Vagina (tissue), 2 donors: ENCODE measurements at places on chromosomes 7 and 10. TPM values are rescaled to one million over a fixed set of nuclear protein-coding genes. Genes with fewer than 3 reads are reported as not detected.

DNA sequence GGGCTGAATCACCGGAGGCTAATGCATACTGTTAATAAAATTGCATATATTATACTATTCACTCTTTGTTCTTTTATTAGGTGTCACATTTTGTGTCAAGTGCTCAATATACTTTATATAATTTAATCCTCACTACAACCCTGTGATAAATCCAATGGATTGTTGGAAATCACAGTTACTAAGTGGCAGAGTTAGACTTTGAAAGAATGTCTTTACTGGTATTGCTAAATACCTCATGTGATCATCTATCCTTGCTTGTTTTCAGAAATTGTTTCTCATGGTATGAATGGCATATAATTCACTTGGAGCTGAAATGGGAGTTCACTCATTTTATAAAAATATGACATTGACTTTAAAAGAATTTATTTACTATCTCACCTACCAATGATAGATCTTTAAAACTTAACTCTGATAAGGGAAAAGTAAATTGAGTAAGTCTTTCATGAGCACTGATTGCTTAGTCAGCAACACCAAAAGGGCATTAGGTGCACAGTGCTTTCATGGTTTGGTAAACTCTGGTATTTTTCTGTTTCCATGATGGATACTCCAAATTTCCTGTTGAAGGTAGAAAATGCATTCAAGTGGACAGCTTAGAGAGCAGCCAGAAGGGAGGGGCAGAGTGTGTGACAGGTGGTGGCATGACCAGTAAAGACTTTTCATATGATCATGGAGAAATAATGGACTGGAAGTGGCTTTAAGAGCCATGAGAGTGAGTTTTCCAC lies 22.6 kb downstream of the ENKUR start:
- H3K27ac ChIP-seq, result no peak overlapping the region
- H3K36me3 ChIP-seq, result no peaks in the 10 kb centered on the region
- H3K4me1 ChIP-seq, result no peaks in the 10 kb centered on the region
- H3K27me3 ChIP-seq, result no peaks in the 10 kb centered on the region

- H3K4me1 ChIP-seq, result peaks cover 18% of the 10 kb centered on the region
- no peaks in the 10 kb centered on the region for H3K36me3 ChIP-seq
- no peak for DNase-seq
- H3K4me3 ChIP-seq, result peak overlapping the region; percentile 61
These were observed 646 bp downstream of the SGCE start for GRCh38 chr7:94655126-94655847.

DNA sequence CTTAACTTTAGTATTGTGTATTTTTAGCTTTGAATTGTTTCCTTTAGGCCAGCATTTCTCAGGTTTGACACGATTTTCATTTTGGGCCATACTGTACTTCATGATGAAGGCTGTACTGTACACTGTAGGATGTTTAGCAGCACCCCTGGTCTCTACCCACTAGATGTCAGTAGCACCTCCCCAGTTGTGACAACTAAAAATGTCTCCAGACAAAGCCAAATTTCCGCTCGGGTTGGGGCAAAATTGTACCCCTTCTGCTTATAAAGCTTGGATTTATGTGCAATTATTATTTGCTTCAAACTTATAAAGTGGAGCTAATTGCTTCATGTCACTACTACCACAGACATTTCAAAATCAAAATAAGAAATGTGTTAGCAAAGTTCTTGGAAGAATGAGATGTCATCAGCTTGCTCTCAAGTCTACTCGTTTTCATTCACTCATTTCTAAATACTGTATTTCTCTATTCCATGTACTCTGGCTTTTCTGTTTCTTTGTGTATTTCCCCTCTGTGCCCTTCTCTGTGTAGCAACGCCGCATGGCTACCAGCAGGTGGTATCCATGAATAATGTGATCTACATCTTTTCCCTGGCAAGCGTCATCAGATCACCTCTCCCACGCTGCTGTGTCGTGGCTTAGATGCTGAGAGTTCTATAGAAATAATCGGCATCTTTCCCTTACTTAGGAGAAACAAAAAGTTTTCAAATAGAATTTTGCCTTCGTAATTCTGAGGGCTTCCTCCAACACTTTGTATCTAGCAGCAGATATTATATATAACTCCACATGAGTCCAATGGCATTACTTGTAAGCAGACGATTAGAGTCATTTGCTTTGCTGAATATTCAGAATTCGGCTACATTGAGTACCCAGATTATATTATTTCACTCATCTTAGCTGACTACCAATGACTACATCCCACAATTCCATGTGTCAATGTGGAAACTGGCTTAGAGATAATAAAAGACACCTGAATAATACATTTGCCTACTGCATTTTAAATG lies 47.8 kb upstream of the CALCR start:
- no peaks in the 10 kb centered on the region for H3K27me3 ChIP-seq
- H3K36me3 ChIP-seq, result no peaks in the 10 kb centered on the region
- no peak for DNase-seq
- no peak overlapping the region for H3K27ac ChIP-seq
- H3K4me3 ChIP-seq, result no peak overlapping the region

GRCh38 chr10:88116481-88116880 lies 253.1 kb downstream of the PTEN start:
- H3K27me3 ChIP-seq, result no peaks in the 10 kb centered on the region
- H3K4me3 ChIP-seq, result no peak overlapping the region
- H3K36me3 ChIP-seq, result no peaks in the 10 kb centered on the region
- peaks cover 10% of the 10 kb centered on the region for H3K4me1 ChIP-seq
- no peak for DNase-seq
- H3K27ac ChIP-seq, result no peak overlapping the region

The HMX3 gene
- total RNA-seq, result not detected

The TTYH3 gene
- 33.9 TPM for total RNA-seq

- H3K4me1 ChIP-seq, result peaks cover 22% of the 10 kb centered on the region
- H3K27ac ChIP-seq, result no peak overlapping the region
- no peaks in the 10 kb centered on the region for H3K36me3 ChIP-seq
- no peaks in the 10 kb centered on the region for H3K27me3 ChIP-seq
- H3K4me3 ChIP-seq, result no peak overlapping the region
These were observed 4.5 kb upstream of the NKX6-2 start for GRCh38 chr10:132790470-132790869.

The LIPF gene
- not detected for total RNA-seq

DNA sequence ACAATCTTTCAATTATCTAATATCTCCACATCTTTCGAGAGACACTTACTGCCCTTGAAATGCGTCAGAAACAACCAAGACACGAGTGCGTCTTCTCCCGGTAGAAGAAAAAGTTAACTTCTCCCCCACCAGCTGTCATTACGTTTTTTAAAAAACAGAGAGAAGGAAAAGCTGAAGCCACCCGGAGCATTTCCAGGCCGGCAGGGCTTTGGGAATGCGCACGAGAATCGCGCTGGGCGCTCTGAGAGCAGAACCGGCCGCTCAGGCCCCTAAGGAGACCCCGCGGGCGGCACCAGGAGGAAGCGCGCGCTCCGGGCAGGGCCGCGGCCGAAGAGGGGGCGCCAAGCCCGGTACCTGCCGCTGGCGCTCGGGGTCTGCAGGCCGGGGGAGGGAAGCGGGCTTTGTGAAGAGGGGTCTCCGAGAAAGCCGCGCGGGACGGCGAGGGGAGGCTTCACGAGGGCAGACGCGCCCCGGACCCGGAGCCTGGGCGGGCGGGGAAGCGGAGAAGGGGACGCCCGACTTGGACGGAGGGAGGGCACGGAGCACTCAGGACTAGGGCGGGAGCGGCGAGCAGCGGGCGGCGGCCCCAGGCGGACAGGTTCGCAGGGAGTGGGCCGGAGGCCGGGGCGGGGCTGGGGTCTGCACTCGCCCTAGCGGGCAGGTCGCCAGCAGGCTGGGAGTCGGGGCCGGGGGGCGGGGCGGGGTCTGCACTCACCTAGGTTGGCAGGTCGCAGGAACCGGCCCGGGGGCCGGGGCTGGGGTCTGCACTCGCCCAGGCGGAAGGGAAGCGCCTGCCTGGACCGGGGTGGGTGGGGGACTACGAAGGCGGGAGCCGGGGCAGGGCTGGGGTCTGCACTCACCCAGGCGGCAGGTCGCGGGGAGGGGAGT lies 932 bp downstream of the ESYT2 start:
- H3K27ac ChIP-seq, result peak overlapping the region; percentile 97
- H3K36me3 ChIP-seq, result no peaks in the 10 kb centered on the region
- H3K27me3 ChIP-seq, result no peaks in the 10 kb centered on the region
- no peak for DNase-seq
- H3K4me1 ChIP-seq, result peaks cover 17% of the 10 kb centered on the region
- H3K4me3 ChIP-seq, result peak overlapping the region; percentile 74

DNA sequence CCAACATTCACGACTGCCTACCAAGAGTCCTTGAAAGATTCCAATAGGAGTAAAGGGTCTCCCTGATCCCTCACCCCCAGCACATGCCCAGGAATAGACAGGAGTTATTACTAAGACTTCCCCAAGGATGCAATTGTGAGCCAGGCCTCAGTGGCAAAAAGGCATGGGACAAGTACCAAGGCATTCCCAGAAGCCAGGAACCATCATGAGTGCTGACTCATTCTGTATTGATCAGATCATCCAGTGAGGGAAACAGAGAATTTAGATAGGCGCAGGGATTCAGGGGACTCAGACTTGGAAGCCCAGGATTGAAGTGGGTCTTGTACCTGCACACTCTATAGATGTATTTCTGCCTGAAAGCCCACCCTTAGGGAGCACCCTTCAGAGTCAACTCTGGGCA lies 21.2 kb downstream of the MBL2 start:
- H3K4me1 ChIP-seq, result no peaks in the 10 kb centered on the region
- H3K36me3 ChIP-seq, result no peaks in the 10 kb centered on the region
- no peaks in the 10 kb centered on the region for H3K27me3 ChIP-seq
- no peak overlapping the region for H3K4me3 ChIP-seq

GRCh38 chr10:66365686-66366085 lies 560.1 kb upstream of the LRRTM3 start:
- H3K27ac ChIP-seq, result no peak overlapping the region
- no peaks in the 10 kb centered on the region for H3K27me3 ChIP-seq
- H3K36me3 ChIP-seq, result no peaks in the 10 kb centered on the region
- H3K4me3 ChIP-seq, result no peak overlapping the region
- H3K4me1 ChIP-seq, result no peaks in the 10 kb centered on the region

DNA sequence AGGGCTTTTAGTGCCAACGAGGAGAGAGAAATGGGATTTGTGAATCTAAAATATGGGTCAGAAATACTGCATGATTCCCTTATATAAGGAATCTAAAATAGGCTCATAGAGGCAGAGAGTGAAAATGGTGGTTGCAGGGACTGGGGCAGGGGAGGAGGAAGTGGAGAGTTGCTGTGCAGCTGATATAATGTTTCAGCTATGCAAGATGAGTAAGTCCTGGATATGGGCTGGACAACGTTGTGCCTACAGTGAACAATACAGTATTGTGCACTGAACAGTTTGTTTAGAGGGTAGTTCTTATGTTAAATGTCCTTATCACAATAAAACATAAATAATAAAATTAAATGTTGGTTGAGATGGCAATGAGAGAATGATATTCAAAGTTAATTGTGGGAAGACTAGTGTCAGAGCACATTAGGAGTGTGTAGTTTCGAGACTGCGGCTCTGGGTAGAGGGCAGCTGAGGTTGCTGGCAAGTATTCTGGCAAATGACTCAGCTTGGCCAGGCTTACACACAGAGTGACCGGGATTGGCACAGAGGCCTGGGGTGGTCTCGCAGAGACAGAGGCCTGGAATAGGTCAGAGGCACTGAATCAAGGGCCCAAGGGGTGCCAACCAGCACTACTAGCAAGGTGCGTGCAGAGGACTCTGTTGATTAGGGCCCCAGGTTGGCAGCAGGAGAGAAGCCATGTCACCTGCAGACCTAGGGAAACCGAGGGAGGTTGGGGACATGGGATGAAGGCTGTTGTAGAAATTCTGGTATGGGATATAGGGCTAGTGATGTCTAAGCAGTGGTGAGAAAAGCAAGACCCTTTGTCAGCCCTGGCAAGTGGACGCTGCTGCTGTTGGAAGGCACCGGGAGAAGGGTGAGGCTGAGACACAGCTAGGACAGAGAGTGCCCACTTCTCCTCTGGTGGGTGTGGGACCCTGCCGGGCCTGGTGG lies 2.8 kb upstream of the DEPP1 start:
- H3K36me3 ChIP-seq, result no peaks in the 10 kb centered on the region
- peaks cover 59% of the 10 kb centered on the region for H3K4me1 ChIP-seq
- H3K27ac ChIP-seq, result peak overlapping the region; percentile 95
- no peaks in the 10 kb centered on the region for H3K27me3 ChIP-seq

DNA sequence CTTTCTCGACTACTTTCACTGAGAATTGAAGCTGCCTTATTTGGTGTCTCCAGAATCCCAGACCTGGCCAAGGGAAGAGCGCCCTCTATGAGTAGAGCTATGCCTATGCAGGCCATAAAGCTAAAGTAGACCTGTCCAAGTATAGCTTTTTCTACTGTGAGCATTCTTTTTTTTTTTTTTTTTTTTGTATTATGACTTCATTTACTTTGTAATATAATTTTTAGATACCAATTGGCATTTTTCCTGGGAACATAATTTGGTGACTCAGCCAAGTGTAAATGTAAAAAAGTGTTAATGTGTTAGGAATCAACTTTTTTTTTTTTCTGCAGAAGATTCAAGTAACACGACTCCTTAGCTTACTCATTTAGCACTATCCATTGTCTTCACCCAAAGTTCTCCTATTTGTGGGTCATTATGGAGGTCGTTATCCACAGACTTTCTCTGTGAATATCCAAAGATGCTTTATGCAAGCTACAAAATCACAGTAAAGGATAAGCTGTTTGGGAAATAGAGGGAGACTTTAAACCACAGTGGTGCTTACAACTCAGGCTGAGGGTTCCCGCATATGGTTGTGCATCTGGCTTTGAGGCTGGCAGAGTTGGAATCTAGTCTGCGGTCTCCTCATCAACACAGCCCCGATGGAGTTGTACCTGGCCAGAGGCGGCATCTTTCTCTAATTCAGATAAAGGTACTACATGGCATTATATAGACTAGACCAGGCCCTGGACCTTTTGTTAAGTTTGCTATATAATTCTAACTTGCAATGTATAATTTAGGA lies 1040.2 kb upstream of the SORCS1 start:
- no peaks in the 10 kb centered on the region for H3K27me3 ChIP-seq
- no peak overlapping the region for H3K4me3 ChIP-seq
- no peaks in the 10 kb centered on the region for H3K36me3 ChIP-seq
- H3K27ac ChIP-seq, result no peak overlapping the region
- H3K4me1 ChIP-seq, result no peaks in the 10 kb centered on the region
- DNase-seq, result no peak

- no peak overlapping the region for H3K4me3 ChIP-seq
- peaks cover 9% of the 10 kb centered on the region for H3K4me1 ChIP-seq
- H3K36me3 ChIP-seq, result no peaks in the 10 kb centered on the region
- H3K27me3 ChIP-seq, result no peaks in the 10 kb centered on the region
- H3K27ac ChIP-seq, result no peak overlapping the region
- DNase-seq, result no peak
These were observed 304.4 kb upstream of the LYZL1 start for GRCh38 chr10:28984431-28984830.
